Kidney epithelial cell (primary cell): ENCODE measurements at places on chromosomes 3 and 15.

DNA sequence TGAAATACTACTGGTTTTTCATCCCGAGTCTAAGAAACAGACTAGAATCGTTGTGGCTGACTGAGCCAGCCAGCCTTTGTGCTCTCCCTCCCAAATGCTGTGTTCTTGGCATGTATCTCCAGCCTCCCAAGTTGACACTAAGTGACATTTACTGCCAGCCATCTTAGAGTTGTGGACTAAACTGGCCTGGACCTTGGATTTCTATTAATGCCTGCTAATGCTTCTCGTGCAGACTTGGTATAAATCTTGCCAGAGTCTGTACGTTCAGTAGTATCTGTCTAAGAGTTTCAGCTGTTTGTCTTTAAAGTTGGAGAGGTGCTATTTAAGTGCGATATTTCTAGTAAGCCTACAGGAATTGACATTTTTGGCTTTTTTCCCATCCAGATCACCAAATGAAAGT, 166.6 kb upstream of the BHLHE40 start:
- no peak for DNase-seq

DNA sequence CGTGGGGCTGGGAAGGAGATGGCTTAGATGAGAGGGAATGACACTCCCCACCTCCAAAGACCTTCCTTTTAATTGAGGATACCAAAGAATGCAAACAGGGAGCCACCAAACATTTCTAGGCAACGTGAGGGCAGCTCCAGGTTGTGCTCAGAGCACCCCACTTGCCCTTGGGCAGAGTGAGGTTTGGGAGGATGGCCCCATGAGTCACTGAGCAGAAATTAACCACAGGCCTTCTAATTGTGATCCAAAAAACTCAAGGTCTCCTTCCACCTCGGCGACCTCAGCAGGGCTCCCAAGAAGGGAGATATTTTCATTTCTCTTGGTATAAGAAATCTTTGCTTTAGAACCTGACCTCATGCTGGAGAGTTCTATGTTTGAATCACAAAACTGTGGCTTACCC, 305.0 kb upstream of the TPM1 start:
- DNase-seq: no peak

- DNase-seq: no peak
Measured at GRCh38 chr3:36876181-36876936, 68.5 kb downstream of the TRANK1 start.

DNA sequence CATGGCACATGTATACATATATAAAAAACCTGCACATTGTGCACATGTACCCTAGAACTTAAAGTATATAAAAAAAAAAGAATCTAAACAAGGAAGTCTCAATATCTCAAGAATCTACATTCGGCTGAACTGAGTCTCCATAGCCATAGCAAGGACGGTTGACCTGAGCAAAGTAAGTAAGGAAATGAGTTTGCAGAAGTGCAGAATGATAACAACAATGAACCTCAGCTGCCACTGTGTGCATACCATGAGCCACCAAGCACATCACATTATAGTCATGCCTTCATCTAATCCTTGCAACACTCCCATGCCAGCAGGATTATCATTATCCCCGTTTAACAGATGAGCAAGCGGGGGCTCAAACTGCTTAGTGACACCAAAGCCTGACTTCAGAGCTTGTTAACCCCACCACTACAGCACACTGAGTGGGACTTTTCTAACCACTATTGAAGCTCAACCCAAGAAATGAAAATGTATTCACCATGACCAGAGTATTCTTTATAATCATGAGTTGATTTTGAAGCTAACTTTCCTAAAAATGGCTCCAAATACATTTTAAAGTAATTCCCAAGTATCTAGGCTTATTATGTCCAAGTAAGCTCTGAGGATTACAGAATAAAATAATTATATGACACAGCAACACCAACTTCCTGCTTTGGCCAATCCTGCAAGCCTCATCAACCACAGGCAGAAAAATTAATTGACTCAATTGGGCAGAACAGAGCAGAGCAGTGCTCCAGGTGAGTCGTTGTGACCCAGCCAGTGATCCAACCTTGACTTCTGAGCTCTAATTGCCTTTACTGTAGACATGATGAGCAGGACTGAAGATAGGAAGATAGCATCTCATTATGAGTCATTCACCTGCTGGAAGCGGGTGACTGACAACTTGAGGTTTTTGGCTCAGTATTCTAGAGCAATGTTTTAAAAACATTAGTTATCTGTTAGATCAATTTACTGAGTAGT, 47.3 kb upstream of the IL12A start:
- DNase-seq: no peak

DNA sequence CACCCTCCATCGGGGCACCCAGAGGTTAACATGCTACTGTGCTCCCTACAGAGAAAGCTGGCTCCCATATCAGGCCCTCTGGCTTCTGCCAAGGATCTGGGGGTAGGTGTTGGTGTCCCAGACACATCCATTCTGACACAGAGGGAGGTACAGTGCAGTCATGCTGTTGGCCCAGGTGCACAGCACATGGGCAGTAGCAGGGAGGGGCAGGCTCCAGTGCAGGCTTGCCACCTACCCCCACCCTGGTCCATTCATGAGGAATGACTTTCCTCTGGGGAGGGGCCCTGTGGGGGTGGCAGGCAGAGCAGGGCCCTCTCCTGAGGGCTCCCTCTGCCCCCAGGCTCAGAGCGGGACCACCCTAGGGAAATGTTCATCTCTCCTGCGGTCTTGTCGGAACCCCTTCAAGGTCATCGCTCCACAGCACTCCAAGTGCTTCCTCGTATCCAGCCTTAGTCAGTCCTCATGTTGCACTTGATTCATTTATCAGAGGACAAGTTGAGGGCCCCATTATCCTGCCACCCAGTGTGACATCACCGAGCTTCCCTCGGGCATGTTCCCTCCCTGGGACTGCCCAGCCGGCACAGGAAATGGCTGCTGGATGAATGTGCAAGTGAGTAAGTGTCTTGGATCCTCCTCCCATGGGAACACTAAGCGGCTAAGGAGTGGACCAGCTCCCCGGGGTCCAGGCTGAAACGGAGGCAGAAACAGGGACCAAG, 10.0 kb downstream of the DUSP7 start:
- peak; percentile 91 for DNase-seq

DNA sequence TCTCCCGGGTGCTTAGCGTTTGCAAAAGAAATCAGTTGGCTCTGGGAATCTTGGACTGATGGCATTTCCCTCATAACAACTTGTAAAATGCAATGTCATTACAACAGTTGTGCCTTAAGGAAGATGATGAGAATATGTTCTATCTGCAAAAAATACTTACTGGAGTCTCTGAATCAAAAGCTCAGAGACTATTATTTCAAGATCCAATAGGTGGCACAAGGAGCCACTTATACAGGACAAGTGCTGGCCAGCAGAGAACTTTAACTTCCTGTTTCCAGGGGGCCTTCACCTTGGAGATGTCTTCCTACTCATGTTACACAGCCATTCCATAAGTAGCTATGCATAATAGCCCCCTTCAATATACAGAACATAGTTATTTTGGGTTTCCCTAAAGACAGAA, 8.9 kb upstream of the RPS27L start:
- DNase-seq: no peak

- no peak for DNase-seq
Measured at GRCh38 chr3:172524611-172525010, 1.4 kb upstream of the TNFSF10 start.

GRCh38 chr3:186826410-186826975, 16.0 kb upstream of the ADIPOQ start:
- DNase-seq: no peak

- no peak for DNase-seq
Measured at GRCh38 chr15:55990998-55991397, 2.4 kb downstream of the NEDD4 start.

DNA sequence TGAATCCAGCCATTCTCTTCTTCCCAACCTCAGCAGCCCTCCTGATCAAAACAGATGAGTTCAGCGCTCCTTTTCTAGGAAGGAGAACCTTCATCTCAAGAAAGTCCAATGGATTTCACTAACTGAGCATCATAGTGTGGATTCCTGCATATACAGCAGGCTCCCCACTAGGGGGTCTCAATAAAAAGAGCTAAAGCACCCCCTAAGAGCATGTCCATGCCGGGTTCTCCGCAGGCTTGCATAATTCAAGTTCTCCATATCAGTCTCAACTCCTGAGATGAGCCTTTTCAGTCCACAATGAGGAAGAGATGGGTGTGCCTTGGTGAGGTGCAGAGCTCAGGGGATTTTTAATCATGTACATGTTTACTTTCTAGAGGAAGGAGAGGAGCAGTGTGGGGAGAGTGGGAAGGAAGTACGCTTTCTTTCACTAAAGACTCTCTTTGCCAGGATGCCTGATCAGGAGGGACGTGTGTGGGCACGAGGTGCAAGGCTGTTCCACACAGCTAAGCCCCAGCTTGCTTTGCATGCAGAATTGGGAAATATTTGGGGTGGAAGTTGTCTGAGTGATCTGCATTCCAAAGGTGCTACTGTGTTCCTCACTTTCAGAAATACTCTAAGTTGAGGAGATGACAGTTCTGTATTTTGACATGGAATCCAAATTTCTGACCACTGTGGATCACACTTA, 563.5 kb downstream of the OCA2 start:
- no peak for DNase-seq

DNA sequence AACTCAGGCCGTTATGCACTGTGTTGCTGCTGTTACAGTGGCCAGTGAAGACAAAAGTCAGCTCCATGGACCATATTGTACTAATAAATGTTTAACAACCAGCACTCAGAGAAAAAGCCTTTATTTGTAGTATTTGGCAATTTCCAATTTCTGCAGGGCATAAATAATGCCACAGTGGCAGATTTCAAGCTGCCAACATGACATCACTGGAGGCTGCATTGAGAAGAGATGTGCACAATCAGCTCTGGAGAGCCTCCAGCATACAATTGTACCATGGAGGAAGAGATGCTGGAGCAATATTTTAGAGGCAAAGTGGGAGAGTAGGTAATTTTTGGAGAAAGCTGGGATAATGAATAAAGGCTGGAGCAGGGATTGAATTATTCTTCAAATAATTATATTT, 9.7 kb upstream of the ALCAM start:
- DNase-seq: no peak
